ENCODE measurements at places on chromosomes 6 and 20.

DNA sequence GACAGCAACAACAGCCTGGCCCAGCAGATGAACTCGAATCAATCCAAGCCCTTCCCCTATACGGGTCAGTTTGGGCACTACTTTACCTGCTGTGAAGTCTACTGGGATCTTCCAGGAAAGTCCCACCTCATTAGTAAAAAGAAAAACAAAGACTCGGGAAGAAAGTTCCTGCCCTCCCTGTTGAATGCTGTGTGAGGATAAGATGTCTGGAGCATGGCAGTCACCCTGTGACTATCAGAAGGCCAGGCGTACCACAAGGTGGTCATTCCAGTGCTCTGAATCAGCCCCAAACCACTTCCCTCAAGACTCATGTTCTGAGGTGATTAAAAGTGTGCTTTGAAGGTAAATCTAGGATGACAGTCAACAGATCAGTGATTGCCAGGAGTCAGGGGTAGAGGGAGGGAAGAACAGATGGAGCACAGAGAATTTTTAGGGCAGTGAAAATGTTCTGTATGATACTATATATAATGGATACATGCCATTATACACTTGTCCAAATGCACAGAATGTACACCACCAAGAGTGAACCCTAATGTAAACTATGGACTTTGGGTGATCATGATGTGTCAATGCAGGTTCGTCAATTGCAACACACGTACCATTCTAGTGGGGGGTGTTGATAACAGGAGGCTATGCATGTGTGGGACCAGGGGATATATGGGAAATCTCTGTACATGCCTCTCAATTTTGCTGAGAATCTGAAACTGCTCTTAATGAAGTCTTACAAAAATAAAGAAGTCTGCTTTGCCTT is 14.7 kb downstream of the FKBP1A start:
- peak; percentile 69 for DNase-seq

GRCh38 chr6:160139420-160139851 is 17.8 kb downstream of the SLC22A1 start:
- DNase-seq: peak; percentile 31

DNA sequence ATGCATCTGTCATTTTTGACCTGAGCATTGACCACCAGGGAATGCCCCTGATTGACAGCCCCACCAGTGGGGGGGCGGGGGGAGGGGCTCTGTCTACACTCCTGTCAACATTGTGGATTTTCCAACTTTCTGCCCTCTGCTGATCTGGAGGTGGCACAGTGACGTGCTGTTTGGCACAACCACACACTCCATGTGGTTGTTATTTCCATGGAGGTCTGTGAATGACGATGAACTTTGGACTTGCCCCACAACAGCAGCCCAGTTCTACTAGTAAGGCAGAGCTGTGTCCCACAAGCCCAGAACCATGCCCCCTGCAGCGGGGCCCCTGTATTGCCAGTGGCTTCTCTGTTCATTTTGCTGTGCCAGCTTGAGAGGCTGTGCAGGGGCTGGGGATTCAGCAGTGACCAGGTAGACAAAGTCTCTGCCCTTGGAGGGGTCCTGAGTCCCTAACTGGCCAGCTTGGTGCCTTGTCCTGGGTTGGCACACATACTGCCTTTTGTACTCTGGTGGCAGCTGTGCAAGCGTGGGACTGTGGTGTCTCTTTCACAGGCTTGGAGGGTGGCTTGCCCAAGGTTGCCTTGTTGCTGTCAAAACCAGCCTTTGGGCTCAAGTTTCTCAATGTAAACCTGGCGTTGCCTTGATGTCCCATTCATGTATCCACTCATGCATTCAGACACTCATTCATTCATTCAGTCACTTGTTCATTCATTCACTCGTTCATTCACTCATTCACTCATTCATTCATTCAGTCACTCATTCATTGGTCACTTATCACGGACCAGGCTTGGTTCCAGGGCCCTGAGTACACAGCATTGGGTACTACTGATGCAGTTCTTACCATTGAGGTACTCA is 108.5 kb downstream of the SYCP2 start:
- peak; percentile 37 for DNase-seq

DNA sequence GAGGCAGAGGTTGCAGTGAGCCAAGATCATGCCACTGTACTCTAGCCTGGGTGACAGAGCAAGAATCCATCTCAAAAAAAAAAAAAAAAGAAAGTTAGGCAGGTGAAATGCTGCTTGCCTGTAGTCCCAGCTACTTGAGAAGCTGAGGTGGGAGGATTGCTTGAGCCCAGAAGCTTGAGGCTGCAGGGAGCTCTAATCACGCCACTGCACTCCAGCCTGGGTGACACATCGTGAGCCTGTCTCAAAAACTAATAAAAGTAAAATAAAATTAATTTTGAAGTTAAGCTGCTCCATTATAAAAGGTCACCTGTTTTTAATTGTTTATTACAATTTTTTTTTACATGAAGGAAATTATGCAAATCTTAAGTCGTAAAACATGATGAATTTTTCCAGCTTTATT is 23.2 kb upstream of the SAMHD1 start:
- DNase-seq: no peak

DNA sequence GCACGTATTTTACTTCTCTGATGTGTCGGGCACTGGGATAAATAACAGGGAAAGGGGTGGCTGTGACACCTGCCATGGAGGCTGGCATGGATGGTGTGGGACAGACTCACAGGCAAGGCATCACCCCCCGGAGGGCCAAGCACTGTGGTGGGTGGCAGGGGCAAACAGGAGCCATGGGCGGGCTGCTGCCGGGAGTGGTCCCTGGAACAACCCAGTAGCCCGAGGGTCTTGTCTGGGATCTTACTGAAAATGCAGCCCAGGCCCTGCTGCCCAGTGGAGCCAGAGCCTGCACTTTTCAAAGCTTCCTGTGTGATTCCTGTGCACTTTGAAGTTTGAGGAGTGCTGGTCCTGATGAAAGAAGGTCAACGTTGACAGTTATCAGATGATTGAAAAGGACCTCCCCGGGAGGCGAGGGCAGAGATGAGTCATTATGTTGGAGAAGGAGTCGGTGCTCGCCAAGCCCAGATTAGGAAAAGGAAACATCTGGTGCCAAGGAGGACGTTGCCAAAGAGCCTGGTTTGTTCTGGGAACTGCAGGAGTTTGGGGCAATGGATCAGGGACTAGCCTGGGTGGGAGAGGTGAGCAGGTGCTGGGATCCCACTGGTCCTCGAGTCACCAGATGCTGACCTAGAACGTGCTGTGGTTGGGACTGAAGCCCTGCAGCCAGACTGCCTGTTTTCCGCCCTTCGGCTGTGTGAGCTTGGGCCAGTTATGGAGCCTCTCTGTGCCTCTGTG is 130.0 kb upstream of the GGTLC1 start:
- no peak for DNase-seq

GRCh38 chr6:54646069-54646950 is 200.3 kb upstream of the FAM83B start:
- DNase-seq: no peak

- no peak for DNase-seq
Observed at GRCh38 chr20:20456741-20457140, 88.8 kb downstream of the INSM1 start.

DNA sequence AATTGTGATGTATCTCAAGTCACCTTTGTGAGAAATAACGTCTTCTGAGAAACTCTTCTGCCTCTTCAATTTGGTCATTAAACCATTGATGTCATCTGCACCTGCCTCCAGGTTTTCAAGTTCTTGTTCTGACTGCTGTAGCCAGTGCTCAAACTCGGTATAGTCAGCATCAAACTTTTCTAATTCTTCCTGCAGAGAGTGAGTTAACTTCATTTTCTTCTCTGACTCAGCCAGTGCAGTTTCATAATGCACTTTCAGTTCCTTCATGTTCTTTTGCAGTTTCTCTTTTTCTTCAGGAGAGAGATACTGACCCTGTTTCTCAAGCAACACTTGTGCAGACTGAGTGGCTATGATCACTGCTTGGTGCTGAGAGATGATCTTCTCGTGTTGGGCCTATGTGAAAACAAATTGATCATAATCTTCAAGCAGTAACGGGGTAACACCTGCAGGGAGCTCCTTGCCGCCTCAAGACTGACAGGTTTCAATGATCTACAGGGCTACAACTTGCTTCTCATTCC is 48.8 kb downstream of the DST start:
- DNase-seq: peak; percentile 45

DNA sequence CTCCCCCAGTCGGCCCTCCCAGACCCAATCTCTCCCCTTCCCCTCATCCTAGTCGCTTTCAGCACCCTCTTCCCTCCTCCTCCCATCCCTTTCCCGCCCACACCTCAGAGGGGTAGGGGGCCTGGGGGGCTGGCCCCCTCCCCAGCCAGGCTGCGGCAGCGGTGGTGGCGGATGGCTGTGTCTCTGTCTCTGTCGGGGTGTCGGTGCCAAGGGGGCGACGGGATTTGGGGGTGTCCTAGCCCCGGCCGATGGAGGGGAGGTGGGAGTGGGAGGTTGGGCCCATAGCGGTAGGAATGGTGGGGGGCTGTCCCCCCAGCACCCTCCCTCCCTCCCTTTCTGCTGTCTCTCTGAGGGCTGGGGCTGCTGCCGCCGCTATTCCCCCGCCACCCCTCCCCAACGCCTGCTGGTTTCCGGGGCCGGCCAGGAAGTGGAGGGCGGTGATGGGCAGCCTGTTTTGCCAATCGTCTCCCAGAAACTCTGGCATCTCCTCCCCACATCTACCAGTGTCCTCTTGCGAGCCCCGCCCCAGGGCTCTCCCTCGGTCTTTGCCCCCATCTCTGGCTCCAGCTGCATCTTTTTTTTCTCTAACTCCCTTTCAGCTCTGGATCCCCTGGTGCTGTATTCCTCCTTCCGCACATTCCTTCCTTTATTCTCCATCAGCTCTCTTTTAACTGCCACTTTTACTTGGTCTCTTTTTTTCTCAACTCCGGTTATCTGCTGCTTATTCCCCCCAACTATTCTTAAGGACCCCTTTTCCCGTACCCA is at the start of gene AGPAT1:
Gene AGPAT1, minus strand, starts transcription at position 374 of the 765 bp plus-strand sequence. CDS start 4,588 bp downstream, outside the sequence.
- DNase-seq: peak; percentile 98

DNA sequence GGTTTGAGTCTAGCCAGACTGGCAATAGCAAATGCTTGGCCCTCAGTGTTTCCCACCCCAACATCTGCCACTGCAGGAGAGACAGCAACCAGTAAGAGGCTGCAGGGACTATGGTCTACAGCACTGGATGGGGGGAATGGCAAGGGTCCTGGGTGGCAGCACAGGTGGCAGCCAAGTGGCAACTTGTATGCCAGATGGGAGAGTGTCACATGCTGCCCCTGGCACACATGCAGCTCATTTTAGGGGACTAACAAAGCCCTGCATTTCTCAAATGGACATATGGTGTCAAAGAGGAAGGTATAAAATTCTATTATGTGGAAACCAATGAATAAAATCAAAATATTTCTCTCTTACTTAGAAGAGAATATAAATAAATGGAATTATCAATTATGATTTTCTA is 298.7 kb upstream of the MARCKS start:
- no peak for DNase-seq
